Activated CD4-positive, alpha-beta T cell treated with anti-CD3 and anti-CD28 coated beads, Interleukin-2, amount 50 U/mL, for 4 hours (primary cell): ENCODE measurements at places on chromosomes 4 and X.

- DNase-seq: no peak
Measured at GRCh38 chr4:94345969-94346368, 3.3 kb upstream of the HPGDS start.

GRCh38 chr4:17322514-17322913, 189.4 kb downstream of the QDPR start:
- no peak for DNase-seq

GRCh38 chr4:13036841-13037240, 447.3 kb downstream of the RAB28 start:
- no peak for DNase-seq

DNA sequence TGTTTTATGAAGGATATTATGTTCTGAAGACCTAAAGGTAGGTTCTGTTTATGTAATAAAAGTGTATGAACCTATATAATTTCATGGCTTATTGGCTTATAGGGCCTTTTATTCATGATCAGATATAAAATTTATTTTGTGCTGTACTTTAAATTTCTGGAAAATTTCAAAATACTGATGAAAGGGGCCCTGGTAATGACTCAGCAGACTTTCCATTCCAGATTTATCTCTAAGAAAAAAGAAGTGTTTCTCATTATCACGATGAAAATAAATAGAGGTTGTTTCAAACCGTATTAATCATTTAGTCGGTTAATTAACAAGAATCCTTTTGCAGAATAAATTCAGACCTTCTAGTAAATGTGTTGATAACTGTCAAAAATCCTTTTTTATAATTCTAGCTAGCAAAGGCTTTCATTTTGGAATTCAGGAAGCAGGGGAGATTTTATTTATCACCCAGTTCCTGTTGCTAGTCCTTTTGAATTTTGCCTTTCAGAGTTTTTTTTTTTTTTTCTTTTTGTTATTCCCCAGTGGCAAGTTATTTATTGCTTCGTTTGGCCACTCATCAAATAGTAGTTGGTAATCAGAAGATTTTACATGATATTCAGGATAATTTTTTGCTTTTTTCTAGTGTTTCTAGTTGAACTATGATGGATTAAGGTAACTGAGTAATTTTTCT, 5.4 kb upstream of the TAPT1 start:
- no peak for DNase-seq

GRCh38 chr4:145181091-145181501, 707 bp upstream of the OTUD4 start:
- DNase-seq: no peak

DNA sequence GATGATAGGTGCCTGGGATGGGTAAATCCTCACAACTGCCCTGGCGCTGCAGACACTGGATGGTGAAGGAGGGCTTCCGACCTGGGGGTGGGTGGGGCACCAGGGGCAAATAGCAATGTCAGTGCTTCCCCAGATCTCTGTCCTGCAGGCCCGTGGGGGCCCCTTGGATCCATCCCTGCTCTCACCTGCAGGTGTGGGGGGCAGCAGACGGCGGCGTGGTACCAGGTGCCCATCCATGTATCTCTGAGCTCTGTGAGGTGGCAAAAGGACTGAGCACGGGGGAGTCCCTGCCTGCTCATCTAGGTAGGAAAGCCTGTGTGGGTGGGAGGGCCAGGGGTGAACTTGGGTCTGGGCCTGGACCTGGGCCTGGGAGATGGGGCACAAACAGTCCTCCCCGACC, 6.5 kb upstream of the SYP start:
- no peak for DNase-seq
